ENCODE measurements at places on chromosomes 16 and 17. TPM values are rescaled to one million over a fixed set of nuclear protein-coding genes. Genes with fewer than 3 reads are reported as not detected.

- DNase-seq: no peak
These were observed 33.1 kb downstream of the CNGB1 start for GRCh38 chr16:57937861-57938260.

KRTAP4-3 gene
- total RNA-seq: not detected

DNA sequence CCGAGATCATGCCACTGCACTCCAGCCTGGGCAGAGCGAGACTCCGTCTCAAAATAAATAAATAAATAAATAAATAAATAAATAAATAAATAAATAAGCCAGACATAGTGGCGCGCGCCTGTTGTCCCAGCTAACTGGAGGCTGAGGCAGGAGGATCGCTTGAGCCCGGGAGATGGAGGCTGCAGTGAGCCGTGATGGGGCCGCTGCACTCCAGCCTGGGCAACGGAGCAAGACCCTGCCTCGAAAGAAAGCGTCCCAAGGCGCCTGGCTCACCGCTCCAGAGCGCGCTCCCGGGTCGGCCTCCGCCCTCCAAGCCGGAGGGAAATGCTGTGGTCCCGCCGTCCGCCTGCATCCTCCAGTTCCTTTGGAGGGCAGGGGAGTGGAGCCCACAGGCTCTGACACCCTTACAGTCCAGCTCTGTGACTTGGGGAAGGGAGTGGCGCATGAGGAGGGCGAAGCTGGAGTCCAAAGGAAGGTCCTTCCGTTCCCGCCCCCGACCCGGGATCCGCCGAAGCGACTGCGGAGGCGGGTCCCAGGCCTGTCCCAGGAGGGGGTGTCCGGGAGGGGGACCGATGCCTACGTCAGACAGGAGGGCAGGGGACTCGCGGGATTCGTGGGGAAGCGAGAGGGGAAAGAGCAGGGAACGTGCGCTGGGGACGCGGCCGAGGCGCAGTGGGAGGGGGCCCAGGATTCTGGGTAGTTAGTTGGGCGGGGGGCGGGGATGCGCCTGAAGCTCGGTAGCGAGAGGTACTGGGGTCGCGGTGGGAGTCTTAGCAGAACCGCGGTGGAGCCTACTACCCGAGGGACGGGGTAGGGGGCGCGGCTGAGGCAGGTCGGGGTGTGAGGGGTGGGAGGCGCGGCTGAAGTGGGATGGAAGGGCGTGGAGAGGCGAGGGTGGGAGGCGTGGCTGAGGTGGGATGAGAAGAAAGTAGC lies 8.4 kb upstream of the TRPV2 start:
- peak; percentile 59 for DNase-seq

GRCh38 chr16:67186550-67186950 lies 2.8 kb upstream of the MATCAP1 start:
- DNase-seq: no peak

RAB34 gene
- 411 TPM for total RNA-seq

GRCh38 chr16:72500545-72500944 lies 328.6 kb upstream of the PMFBP1 start:
- no peak for DNase-seq

NPB gene
- not detected for total RNA-seq

DNA sequence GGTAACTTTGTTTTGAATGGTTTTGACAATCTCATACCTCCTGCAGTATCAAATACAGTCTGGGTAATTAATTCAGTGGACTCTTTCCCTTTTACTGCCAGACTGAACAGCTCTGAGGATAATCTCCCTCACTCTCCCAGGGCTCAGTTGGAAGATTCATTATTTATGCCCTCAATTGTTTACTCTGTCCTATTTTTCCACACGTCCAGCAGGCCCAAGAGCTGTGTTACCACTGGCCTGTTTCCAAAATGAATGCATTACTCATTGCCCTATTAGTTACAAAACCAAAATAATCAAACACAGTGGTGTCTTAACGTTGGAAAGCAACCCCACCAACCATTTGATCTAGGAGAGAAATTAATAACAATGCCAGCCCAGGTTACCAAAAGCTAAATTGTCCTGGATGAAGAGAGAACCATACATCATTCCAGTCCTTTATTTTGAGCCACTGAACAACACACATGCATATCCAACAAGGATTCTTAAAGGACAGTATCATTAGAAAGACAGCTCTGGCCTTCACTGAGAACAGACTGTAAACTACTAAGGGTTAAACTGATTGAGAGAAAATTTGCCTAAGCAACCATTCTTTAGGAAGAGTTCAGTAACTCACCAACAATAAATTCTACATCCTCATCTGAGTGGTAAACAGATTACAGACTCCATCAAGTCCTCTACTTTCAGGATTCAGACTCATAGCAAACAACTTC lies 34.5 kb downstream of the FAM222B start:
- no peak for DNase-seq

GRB7 gene
- total RNA-seq: 3.0 TPM

GRCh38 chr16:61797296-61797795 lies 238.9 kb downstream of the CDH8 start:
- DNase-seq: no peak

CES5A gene
- not detected for total RNA-seq

JPT1 gene
- total RNA-seq: 46.8 TPM

- peak; percentile 96 for DNase-seq
These were observed at the start of gene PCTP for GRCh38 chr17:55750750-55751657. TSS of gene PCTP (plus strand) at chr17:55751051. CDS start at chr17:55751104, 53 bp downstream.

DNA sequence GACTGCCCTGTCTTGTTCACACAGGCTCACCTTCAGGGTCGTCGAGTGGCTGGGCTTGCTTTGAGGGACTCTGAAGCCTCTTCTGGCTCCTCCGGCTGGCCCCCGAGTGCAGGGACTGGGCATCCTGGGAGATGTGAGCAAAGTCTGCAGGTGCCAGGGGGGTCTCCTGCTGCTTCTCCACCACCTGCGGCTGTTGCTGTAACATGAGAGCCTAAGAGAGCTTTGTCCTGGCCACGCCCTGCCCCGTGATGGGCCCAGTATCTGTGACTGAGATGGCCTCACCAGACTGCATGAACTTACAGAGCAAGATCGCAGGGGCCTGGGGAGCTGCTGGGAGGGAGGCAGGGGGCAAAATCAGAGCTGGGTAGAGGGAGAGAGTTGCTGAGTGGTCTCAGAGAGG lies 12.5 kb downstream of the ERN2 start:
- DNase-seq: no peak

CXCL16 gene
- total RNA-seq: 5.3 TPM

- DNase-seq: no peak
These were observed 12.5 kb downstream of the RBFOX1 start for GRCh38 chr16:7344830-7345780.

GRCh38 chr16:66434619-66435430 lies 7.7 kb downstream of the BEAN1 start:
- no peak for DNase-seq

Measured in uterus (tissue), 4 donors.